ENCODE measurements at places on chromosomes 5 and 9.

DNA sequence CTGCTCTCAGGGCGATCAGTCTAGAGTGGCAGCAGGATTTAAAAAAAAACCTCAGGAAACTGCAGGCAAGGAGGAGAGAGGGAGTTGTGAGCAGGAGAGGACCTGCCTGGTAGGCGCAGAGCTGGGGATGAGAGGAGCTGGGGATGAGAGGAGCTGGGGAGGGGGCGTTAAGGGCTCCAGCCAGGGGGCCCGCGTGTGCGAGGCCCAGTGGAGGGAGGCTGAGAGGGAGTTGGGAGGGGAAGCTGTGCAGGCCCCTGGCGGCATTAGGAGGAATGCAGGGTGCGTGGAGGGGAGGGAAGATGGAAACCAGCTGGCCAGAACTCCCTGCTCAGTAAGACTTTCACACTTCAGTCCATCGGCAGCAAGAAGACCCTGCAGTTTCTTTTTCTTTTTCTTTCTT, 45.2 kb upstream of the HMCN2 start:
- DNase-seq: no peak

DNA sequence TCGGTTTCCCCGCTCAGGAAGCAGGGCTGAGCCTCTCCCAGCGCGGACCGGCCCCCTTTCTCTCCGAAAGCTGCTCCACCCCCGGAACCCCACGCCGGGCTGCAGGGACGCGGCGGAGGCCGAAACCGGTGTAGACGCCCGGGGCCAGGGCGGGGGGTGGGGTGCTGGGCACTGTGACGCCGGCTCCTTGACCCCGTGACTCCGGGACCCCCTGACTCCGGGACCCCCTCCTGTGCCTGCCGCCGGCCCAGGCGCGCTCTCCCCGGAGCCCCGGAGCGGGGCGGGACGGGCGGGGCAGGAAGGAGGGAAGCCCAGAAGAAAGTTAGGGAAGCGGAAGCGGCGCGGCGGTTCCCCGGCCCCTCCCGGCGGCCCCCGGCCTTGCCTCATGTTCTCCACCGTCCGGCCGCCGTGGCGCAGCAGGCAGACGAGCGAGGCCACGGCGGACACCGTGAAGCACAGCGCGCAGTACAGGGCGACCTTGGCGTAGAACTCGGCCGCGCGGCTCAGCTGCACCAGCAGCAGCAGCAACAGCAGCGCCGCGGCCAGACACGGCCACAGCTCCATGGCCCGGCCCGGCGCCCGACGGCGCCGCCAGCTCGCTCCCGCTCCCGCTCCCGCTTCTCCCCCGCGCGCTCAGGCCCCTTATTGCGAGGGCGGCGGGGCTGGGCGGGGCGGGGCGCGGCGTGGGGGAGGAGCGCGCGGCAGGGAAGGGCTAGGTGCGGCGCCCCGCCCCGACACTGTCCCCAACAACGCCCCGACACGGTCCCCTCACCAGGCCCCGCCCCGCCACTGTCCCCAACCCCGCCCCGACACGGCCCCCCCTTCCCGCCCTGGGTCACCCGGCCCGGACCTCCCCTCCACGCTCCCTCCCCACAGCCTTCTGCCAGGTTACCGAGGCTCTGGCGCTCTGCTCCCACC, at the start of gene AGPAT2:
AGPAT2 (minus strand) TSS at position 664 of the 918 bp plus-strand sequence; CDS start at position 564, 100 bp downstream.
- no peak for DNase-seq

DNA sequence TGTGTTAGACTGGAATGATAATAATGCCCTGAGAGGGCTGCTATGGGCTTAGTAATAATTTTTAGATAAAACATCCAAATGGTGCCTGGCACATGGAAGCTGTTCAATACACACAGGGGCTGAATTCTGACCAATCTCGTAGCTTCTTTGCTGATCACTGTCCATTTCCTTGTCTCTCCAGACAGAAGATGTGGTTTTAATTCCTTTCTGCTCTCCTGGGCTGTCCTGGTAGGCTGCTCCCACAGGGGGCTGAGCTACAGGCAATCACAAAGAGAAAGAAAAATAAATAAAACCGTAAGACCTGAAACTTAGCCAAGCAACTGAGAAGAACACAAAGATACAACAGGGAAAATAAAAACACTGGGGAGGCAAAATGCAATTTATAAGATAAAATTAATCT, 136.5 kb downstream of the CDK5RAP2 start:
- DNase-seq: no peak

GRCh38 chr5:147450606-147451005, 59.3 kb downstream of the DPYSL3 start:
- no peak for DNase-seq

Measured in AG09309 (cell line).